Tongue (tissue), 3 donors: ENCODE measurements at places on chromosomes 4 and X. TPM values are rescaled to one million over a fixed set of nuclear protein-coding genes. Genes with fewer than 3 reads are reported as not detected.

GRCh38 chr4:107806196-107806595, 18.5 kb upstream of the SGMS2 start:
- DNase-seq: no peak

GRCh38 chr4:52010986-52011385, 9.2 kb downstream of the LRRC66 start:
- DNase-seq: no peak

GRCh38 chrX:132127743-132128142, at the start of gene FRMD7:
Gene FRMD7, minus strand, starts transcription at chrX:132128020. Its CDS starts 176 bp downstream, at chrX:132127844.
- DNase-seq: no peak

- no peak for DNase-seq
These were observed 6.9 kb downstream of the KLHL5 start for GRCh38 chr4:39068907-39069306.

- no peak for DNase-seq
These were observed 37.5 kb downstream of the SPINK2 start for GRCh38 chr4:56783986-56784385.

GRCh38 chrX:39144956-39145355, 343.7 kb downstream of the MID1IP1 start:
- DNase-seq: no peak

DNA sequence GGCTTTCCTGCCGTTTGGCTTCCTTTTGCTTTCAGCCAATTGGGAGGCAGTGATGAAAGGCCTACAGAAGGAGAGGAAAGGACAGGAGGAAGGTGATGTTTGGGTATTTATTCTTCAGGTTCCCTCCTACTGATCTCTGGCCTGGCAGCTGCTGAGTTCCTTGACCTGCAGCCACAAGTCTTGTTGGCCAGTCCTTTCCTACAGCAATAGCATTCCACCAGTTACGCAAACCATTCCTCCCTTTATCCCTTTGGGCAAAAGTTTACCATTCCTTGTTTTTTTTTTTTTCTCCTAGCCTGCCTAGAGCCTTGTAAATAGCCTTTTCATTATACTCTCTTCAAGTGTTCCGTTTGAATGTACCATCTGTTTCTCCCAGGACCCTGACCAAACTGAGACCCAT, 198.1 kb upstream of the FTHL17 start:
- no peak for DNase-seq

GRCh38 chr4:30429813-30430761, 290.1 kb upstream of the PCDH7 start:
- DNase-seq: peak; percentile 30

DNA sequence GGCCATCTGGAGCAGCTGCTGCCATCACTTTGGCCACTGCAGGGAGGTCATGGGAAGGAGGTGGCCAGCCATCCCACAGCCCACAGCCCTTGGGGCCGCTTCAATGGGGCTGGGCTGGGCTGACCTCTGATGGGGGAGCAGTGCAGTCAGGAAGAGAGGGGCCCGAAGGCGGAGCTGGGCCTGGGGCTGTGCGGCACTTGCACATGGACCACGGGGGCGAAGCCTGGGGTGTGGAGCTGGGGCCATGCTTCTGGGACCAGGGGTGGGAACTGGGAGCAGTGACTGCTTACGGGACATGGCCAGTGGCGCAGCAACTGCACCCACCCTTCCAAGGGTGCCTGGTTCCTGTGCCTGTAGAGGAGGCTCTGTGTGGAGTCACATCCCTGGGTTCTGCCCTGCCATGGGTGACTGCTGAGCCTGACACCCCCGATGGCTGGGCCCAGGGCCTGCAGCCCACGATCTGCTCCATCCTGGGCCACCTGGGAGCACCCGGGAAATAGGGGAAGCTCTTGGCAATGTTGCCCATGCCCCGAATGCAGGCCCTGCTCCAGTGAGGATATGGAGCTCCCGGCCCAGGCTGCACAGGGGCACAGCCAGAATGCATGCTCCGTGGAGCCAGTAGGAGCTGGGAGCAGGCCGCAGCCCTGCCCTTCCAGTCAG, 22.4 kb upstream of the SULT1B1 start:
- DNase-seq: no peak

DNA sequence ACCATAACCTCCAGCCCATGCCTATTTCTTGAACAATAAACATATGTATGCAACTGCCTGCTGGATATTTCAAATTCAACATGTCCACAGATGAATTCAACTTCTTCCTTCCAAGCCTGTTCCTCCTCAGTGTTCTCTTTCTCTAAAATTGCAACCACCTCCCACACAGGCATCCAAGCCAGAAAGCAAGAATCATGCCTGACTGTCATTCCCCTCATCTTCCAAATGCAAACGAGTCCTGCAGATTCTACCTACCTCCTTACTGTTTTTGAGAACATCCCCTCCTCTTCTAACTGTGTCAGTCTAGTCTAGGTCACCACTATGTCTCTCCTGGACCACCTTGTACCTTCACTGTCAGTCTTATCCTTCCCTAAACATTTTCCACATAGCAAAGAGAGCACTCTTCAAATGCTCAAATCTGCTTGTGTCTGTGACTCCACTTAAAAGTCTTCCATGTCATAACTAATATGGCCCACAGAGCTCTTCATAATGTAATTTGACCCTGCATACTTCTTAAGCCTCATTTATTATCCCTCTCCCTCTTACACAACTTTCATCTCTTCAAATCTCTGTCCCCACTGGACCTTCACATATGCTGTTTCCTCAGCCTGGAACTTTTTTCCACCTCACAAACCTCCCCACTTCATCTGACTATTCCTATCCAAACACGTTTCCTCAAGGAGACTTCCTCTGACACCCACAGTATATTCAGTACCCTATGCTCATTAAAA, 25.7 kb downstream of the MAPK10 start:
- DNase-seq: no peak

Gene NEK1
- 16.6 TPM for total RNA-seq

Gene CLNK
- not detected for total RNA-seq

Gene FRG2
- not detected for total RNA-seq

Gene PLP1
- total RNA-seq: 84.1 TPM

Gene PCYT1B
- 1.3 TPM for total RNA-seq

Gene L1CAM
- total RNA-seq: 17.5 TPM

Gene NKX3-2
- 1.4 TPM for total RNA-seq
